Activated B cell treated with CpG ODN at 0.5 μM for 24 hours (primary cell): ENCODE measurements at places on chromosomes 4 and X. TPM values are rescaled to one million over a fixed set of nuclear protein-coding genes. Genes with fewer than 3 reads are reported as not detected.

The DDX53 gene
- not detected in 2 replicates for total RNA-seq

The SYTL4 gene
- 0.20 and 0.39 TPM in 2 replicates for total RNA-seq

DNA sequence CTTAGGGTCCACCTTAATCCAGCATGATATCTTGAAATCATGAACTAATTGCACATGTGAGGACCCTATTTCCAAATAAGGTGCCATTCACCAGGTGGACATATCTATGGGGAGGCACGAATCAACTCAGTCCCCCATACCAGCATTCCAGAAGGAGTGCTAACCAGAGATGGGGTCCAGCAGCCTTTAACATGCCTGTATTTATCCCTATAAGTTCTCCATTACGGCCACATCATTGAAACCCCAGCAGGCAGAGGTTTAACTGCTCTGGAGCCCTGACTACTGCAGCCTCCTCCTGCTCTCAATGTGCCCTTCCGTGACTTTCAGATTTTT is 3.2 kb upstream of the ASMTL start:
- DNase-seq, result peak; percentile 4
- peak overlapping the region; percentile 41 for H3K27ac ChIP-seq
- no peaks in the 10 kb centered on the region for H3K36me3 ChIP-seq

GRCh38 chr4:53490965-53491622 is 100.2 kb downstream of the LNX1 start:
- no peaks in the 10 kb centered on the region for H3K36me3 ChIP-seq
- H3K4me1 ChIP-seq, result no peaks in the 10 kb centered on the region
- no peak overlapping the region for H3K27ac ChIP-seq

DNA sequence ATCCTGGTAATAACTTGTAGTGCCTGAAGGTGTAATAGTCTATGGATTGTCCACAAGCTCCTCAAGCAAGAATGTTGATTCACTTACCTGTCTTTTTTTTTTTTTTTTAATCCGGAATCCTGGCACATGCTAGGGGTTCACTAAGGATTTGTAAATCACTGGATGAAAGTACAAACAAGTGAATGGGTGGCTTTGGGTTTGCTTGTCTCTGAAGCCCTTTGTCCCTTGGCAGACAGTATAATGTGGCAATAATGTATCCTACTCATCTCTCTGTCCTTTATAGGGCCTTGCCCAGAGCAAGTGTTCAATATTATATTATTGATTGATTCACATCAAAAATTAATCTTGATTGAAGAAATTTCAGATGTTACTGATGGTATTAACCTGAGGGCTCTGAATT is 334.0 kb upstream of the CPEB2 start:
- H3K27ac ChIP-seq, result no peak overlapping the region
- H3K27me3 ChIP-seq, result peaks cover 5% of the 10 kb centered on the region
- DNase-seq, result no peak
- H3K4me1 ChIP-seq, result no peaks in the 10 kb centered on the region
- H3K4me3 ChIP-seq, result no peak overlapping the region

DNA sequence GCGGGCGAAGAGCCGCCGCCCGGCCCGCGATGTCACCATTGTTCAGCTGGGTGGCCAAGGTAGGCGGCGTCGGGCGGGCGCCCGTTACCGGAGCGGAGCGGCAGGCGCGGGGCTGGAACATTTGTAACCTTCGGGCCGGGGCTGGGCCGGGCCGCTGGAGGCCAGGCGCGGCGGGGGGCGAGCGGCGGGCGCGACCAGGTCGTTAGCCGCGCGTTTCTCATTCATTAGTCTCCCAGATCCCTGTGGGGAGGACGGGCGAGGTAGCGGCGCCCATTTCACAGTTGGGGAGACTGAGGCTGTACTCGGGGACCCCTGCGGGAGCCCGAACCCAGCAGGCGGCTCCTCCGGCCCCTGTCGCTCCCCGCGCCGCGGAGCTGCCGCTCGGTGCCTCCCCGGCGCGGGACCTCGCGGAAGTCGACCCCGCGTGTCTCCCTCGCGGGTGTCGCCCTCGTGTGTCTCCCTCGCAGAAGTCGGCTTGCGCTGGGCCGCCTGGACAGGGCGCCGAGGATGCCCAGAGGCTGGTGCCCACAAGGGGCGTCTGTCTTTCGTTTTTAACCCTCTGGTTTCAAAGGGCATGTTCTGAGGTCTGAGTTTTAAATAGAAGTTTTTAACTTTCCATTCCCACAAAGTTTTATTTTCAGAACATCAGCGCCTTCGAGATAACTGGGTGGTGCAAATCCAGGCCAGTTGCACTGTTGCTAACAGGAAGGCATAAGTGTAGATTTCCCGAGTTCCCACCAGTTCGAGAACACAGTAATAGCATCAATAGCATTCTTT is 17.5 kb downstream of the PTTG2 start:
- peak overlapping the region; percentile 86 for H3K4me3 ChIP-seq
- peak overlapping the region; percentile 82 for H3K27ac ChIP-seq
- H3K27me3 ChIP-seq, result no peaks in the 10 kb centered on the region
- DNase-seq, result peak; percentile 62
- H3K36me3 ChIP-seq, result peaks cover 5% of the 10 kb centered on the region
- H3K4me1 ChIP-seq, result peaks cover 57% of the 10 kb centered on the region

DNA sequence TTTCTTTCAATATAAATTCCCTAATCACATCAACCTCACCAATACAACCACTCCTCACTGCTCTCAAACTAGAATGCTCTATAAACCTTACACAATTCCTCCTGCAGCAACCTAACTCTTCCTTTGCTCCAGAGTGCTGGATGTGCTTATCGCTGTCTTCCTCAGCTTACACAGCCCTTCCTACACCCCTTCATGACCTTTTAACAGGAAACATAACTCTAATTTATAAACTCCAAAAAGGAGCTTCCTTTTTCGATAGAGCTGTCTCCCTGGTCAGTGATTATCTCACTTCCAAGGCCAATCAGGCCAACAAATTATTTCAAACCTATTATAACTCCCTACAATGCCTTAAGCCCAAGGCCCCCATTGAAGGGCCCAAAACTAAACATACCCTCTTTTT is 78.8 kb downstream of the COQ2 start:
- no peaks in the 10 kb centered on the region for H3K27me3 ChIP-seq
- H3K4me3 ChIP-seq, result no peak overlapping the region
- no peaks in the 10 kb centered on the region for H3K36me3 ChIP-seq
- DNase-seq, result no peak

GRCh38 chr4:8547108-8547911 is 32.9 kb upstream of the GPR78 start:
- H3K27ac ChIP-seq, result no peak overlapping the region
- no peaks in the 10 kb centered on the region for H3K4me1 ChIP-seq
- DNase-seq, result no peak
- H3K27me3 ChIP-seq, result peaks cover 4% of the 10 kb centered on the region

- no peak overlapping the region for H3K27ac ChIP-seq
- H3K4me3 ChIP-seq, result peak overlapping the region; percentile 92
- peaks cover 18% of the 10 kb centered on the region for H3K4me1 ChIP-seq
- H3K36me3 ChIP-seq, result peaks cover 2% of the 10 kb centered on the region
Observed at GRCh38 chrX:64204701-64205440, 637 bp downstream of the AMER1 start.

DNA sequence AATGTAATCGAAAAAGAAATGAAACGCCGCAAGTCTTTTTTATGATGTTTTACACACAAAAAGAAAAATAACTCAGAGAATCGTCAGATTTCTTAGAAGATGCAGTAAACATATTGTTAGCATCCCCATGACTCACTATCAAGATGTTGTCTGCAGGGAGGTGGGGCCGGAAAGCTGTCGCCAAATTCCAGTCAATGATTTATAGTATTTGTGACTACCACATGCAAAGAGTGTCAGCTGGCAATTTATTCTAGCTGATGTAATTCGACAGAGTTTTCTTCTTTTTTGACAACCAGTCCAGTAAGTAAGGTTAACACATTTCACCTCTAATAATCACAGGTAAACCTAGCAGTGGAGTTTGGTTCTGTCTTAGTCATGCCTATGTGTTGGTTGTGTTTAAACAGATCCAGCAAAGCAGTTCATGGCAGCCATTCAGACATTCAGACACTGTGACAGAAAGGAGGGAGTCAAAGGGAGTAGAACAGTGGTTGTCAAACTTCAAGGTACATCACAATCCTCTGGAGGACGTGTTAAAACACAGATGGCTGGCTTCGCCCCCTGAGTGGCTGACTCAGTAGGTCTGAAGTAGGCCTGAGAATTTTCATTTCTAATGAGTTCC is 19.8 kb upstream of the PPP1R2C start:
- peaks cover 2% of the 10 kb centered on the region for H3K4me1 ChIP-seq
- no peak for DNase-seq
- H3K4me3 ChIP-seq, result no peak overlapping the region
- H3K27me3 ChIP-seq, result no peaks in the 10 kb centered on the region
- no peaks in the 10 kb centered on the region for H3K36me3 ChIP-seq

DNA sequence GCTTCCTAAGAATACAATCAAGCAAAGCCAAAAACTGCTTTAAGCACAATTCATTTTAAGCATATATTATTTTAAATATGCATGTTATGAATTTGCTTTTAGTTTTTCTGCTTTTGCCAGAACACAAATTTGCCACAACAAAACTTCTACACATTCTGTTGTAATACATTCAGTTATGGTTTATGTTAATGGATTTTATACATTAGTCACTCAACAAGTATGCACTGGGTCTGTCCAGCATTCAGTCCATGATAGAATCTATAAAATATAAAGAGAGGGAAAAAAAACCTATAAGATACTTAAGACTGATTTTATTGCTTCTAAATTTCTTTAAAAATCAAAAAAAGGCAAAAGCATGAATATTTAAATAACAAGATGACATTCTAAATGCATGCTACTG is 22.2 kb downstream of the IQCM start:
- no peaks in the 10 kb centered on the region for H3K36me3 ChIP-seq
- no peaks in the 10 kb centered on the region for H3K27me3 ChIP-seq
- no peaks in the 10 kb centered on the region for H3K4me1 ChIP-seq

The DCAF8L2 gene
- total RNA-seq, result not detected in 2 replicates

GRCh38 chrX:110866421-110866820 is 70.8 kb upstream of the CHRDL1 start:
- H3K4me3 ChIP-seq, result no peak overlapping the region
- H3K27ac ChIP-seq, result no peak overlapping the region
- H3K36me3 ChIP-seq, result no peaks in the 10 kb centered on the region
- no peak for DNase-seq
- no peaks in the 10 kb centered on the region for H3K27me3 ChIP-seq
